Lung (tissue), 17 donors: ENCODE measurements at places on chromosomes 5 and 9. TPM values are rescaled to one million over a fixed set of nuclear protein-coding genes. Genes with fewer than 3 reads are reported as not detected.

GRCh38 chr5:2142456-2142954 is 259.8 kb upstream of the IRX4 start:
- H3K27ac ChIP-seq: no peak overlapping the region
- no peak overlapping the region for H3K4me3 ChIP-seq
- no peaks in the 10 kb centered on the region for H3K36me3 ChIP-seq
- no peaks in the 10 kb centered on the region for H3K27me3 ChIP-seq

Gene FOXI1
- polyA plus RNA-seq: 0.10 TPM

DNA sequence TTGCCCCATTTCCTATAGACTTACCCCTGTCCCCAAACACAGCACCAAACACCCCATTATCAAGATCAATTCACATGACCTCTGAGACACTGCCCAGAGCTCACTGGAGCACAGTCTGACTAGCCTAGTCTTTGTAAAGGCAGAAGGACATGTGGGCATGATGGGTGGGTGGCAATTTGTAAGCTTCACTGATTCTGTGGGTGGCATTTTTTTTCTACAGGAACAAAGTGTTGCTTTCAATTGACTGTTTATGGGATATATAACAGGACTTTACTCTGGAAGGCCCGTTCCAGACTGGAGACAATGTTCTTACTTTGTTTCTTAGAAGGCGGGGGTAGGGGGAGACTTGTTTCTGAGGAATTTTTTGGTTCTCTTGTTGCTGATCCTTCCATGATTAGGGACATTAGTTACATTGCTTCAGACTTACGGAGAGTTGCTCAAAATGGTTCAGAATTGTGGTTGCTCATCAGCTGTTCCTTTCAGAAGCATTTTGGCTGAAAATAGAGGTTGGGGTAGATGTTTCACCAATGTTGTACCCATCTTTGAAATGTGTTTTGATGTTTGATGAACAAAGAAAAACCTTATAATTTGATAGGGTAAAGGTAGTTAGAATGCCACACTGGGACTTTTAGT is 20.2 kb downstream of the NNT start:
- H3K27ac ChIP-seq: no peak overlapping the region
- peaks cover 11% of the 10 kb centered on the region for H3K36me3 ChIP-seq
- DNase-seq: no peak
- H3K4me3 ChIP-seq: no peak overlapping the region
- no peaks in the 10 kb centered on the region for H3K27me3 ChIP-seq

DNA sequence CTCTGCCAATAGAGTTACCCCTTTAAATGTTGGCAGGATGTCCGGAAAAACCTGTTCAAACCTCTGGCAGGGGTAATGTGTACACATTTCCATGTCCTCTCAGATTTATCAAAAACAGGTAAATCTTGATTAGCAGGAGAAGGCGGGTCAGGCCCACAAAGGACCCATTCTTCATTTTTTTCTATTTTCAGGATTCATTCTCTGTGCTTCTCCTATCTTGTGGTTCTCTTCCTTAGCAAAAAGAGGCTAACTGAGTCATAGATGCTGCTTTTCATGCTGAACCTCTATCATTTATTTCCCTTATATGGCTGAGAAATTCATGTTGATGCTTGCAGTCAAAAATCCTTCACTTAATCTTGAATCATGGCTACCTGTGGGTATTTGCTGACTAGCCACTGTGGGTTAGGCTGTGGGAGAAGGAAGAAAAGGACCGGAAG is 112.7 kb upstream of the IQGAP2 start:
- no peaks in the 10 kb centered on the region for H3K4me1 ChIP-seq
- no peak overlapping the region for H3K4me3 ChIP-seq
- H3K27ac ChIP-seq: no peak overlapping the region
- H3K27me3 ChIP-seq: no peaks in the 10 kb centered on the region
- H3K36me3 ChIP-seq: no peaks in the 10 kb centered on the region

Gene ORM2
- polyA plus RNA-seq: 70.2 TPM

- no peak for DNase-seq
- H3K27me3 ChIP-seq: no peaks in the 10 kb centered on the region
- no peaks in the 10 kb centered on the region for H3K36me3 ChIP-seq
- H3K4me1 ChIP-seq: no peaks in the 10 kb centered on the region
Observed at GRCh38 chr5:87195104-87195591, 72.5 kb upstream of the RASA1 start.

DNA sequence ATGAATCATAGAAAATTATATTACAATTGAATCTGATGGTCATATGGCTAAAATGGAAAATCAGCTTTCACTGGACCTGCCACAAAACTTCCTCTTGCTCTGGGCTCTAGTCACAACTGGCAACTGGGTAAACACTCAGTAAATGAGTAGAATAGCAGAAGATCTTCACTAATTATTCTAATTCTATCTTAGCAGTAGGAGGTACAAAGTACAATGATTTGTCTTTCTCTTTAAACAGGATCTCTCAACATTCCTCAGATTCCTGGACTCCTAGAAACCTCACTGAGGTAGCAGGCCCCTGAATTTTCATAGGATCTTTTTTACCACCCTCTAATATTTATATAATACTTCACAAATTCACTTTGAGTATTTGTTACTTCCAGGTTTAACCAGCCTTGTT is 239.9 kb upstream of the SMARCA2 start:
- no peaks in the 10 kb centered on the region for H3K36me3 ChIP-seq
- no peaks in the 10 kb centered on the region for H3K27me3 ChIP-seq
- no peak for DNase-seq
- no peak overlapping the region for H3K4me3 ChIP-seq
- H3K27ac ChIP-seq: no peak overlapping the region
- H3K4me1 ChIP-seq: no peaks in the 10 kb centered on the region

- no peak overlapping the region for H3K4me3 ChIP-seq
- H3K27me3 ChIP-seq: no peaks in the 10 kb centered on the region
- DNase-seq: no peak
- H3K27ac ChIP-seq: no peak overlapping the region
- H3K36me3 ChIP-seq: peaks cover 31% of the 10 kb centered on the region
- peaks cover 2% of the 10 kb centered on the region for H3K4me1 ChIP-seq
Observed at GRCh38 chr5:96986450-96986849, 50.6 kb downstream of the LNPEP start.

DNA sequence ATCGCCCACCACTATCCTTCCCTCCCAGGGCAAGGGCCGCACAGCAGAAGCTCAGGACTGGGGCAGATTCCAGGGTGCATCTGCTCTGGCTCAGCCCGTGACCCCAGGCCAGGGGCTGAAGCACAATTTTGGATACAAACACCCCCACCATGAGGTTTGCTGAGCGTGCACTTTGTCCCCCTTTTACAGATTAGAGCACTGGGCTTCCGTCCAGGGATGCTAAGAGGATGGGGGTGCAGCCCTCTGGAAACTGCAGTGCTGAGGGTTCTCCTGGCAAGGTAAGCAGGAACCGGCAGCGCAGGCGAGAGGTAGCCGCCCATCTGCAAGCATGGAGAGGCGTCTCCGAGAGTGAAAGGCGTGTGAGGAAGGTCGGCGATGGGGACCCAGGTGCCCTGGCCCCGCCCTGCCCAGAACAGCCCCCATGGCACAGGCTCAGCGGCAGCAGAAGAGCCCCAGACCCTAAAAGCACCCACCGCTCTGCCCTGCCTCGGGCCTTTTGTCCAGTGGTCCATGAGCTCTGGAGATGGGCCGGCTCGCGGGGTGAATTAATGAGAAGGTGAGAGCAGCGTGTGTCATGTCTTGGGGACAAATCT is 54.5 kb upstream of the OLFM1 start:
- no peak overlapping the region for H3K27ac ChIP-seq
- peaks cover 8% of the 10 kb centered on the region for H3K27me3 ChIP-seq
- no peak for DNase-seq

GRCh38 chr5:63230754-63231153 is 652.1 kb downstream of the LRRC70 start:
- no peaks in the 10 kb centered on the region for H3K27me3 ChIP-seq
- H3K27ac ChIP-seq: no peak overlapping the region
- H3K4me3 ChIP-seq: no peak overlapping the region

DNA sequence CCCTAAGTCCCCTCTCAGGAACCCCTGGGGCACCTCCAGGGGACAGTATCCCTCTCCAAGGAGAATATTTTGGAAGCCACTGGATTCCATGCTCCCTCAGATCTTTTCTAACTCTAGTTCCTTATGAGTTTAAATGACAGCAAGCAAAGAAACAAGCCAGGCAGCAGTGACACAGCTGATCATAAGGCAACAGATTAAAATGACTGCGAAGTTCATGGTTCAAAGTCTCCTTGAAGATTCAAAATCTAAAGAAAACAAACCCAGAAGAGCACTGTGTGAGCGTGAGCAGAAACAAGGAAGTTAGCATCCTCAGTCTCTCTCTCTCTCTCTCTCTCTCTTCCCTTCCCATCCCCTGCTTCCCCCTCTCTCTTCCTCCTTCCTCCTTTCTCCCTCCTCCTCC is 316.7 kb upstream of the SLC30A5 start:
- H3K4me3 ChIP-seq: no peak overlapping the region
- no peak for DNase-seq
- H3K27ac ChIP-seq: no peak overlapping the region
- no peaks in the 10 kb centered on the region for H3K27me3 ChIP-seq
- peaks cover 7% of the 10 kb centered on the region for H3K4me1 ChIP-seq

- no peaks in the 10 kb centered on the region for H3K4me1 ChIP-seq
- H3K27me3 ChIP-seq: no peaks in the 10 kb centered on the region
- no peak overlapping the region for H3K27ac ChIP-seq
- no peak for DNase-seq
- H3K36me3 ChIP-seq: no peaks in the 10 kb centered on the region
Observed at GRCh38 chr9:114416290-114416689, 28.5 kb upstream of the AKNA start.

DNA sequence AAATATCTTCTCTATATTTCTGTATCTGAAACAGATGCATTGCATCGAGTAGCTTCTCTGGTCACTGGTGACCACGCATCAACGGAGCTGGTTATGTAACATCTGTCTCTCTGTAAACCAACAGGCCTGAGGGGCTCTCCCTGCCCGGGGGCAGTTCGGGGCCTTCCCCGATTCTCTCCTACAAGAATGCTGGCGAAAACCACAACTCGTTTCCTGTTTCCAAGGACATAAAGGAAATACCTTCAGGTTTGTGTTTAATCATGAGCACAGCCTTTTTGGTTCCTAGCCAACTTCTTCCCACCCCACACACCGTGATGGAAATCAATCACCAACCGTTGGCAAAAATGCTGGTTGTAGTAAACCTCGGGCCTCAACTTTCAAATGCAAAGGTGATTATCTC is 25.1 kb downstream of the GDNF start:
- no peak overlapping the region for H3K4me3 ChIP-seq
- H3K27ac ChIP-seq: no peak overlapping the region
- DNase-seq: no peak
- no peaks in the 10 kb centered on the region for H3K27me3 ChIP-seq
- no peaks in the 10 kb centered on the region for H3K4me1 ChIP-seq
- H3K36me3 ChIP-seq: no peaks in the 10 kb centered on the region

Gene TMEFF1
- not detected for polyA plus RNA-seq

GRCh38 chr9:83992407-83992806 is 11.8 kb downstream of the RMI1 start:
- no peak overlapping the region for H3K27ac ChIP-seq
- H3K4me3 ChIP-seq: no peak overlapping the region
- no peaks in the 10 kb centered on the region for H3K27me3 ChIP-seq
- H3K4me1 ChIP-seq: no peaks in the 10 kb centered on the region
- no peak for DNase-seq
